ENCODE measurements at places on chromosomes 6 and 20. TPM values are rescaled to one million over a fixed set of nuclear protein-coding genes. Genes with fewer than 3 reads are reported as not detected.

- DNase-seq, result peak; percentile 84
Observed at GRCh38 chr6:27867051-27867944, 44.9 kb downstream of the OR2B2 start.

GRCh38 chr6:134173366-134173725, 120.9 kb upstream of the SLC2A12 start:
- DNase-seq, result no peak

Gene RAMACL
- 1.1 TPM for total RNA-seq

Gene KIAA1586
- total RNA-seq, result 8.2 TPM

- no peak for DNase-seq
Observed at GRCh38 chr20:16953858-16954257, 205.7 kb downstream of the OTOR start.

- peak; percentile 31 for DNase-seq
Observed at GRCh38 chr6:111918825-111919224, 45.6 kb upstream of the FYN start.

GRCh38 chr6:90149280-90149679, 147.4 kb downstream of the BACH2 start:
- no peak for DNase-seq

Gene FAM83B
- total RNA-seq, result 14.5 TPM

- no peak for DNase-seq
Observed at GRCh38 chr6:139871803-139872510, 497.5 kb upstream of the CITED2 start.

Gene GGTLC1
- 0.40 TPM for total RNA-seq

DNA sequence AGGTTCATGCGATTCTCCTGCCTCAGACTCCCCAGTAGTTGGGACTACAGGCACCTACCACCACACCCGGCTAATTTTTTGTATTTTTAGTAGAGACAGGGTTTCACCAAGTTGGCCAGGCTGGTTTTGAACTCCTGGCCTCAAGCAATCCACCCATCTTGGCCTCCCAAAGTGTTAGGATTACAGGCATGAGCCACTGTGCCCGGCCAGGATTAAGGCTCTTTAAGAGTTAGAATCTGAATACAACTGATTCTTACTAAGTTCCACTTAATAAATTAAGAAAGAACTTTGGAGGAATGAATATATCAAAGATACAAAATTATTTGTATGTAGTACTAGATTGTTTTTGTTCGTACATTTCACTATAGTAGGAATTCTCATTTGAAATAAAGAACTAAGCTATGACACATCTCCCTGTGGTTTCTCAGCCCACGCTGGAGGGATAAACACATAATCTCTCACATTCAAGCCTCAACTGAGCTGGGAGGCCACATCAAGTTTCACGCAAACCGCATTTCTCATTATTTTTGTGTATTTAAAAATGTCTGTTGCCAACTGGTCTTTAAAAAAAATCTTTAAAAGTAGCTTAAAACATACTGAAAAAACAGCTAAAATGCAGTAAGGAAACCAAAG, 34.2 kb downstream of the DTNBP1 start:
- DNase-seq, result no peak

GRCh38 chr6:13624871-13625288, 9.7 kb downstream of the NOL7 start:
- DNase-seq, result no peak

GRCh38 chr6:14428269-14428668, 310.7 kb downstream of the CD83 start:
- no peak for DNase-seq

GRCh38 chr6:3208098-3208774, 19.2 kb downstream of the TUBB2B start:
- DNase-seq, result peak; percentile 47

Gene FAXC
- 7.3 TPM for total RNA-seq

DNA sequence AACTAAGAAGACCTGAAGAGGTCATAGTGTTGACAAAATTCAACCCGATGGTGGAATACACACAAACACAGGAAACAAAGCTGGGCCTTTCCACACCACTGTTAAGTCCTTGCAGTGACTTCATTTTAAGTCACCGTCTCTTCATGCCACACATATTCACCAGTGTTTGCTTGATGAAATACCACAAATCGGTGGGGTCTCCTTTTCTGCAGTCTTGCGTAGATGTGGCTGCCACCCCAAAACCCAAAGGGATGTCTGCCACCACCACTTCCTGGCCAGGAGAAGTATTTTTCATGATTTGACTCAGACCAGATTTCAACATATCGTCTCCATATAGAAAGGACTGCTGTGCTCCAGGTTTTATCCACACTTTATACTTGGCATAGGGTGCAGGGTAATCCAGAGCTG, 11.0 kb upstream of the COL10A1 start:
- no peak for DNase-seq

- DNase-seq, result peak; percentile 35
Observed at GRCh38 chr6:13488015-13488895, 855 bp upstream of the GFOD1 start.

DNA sequence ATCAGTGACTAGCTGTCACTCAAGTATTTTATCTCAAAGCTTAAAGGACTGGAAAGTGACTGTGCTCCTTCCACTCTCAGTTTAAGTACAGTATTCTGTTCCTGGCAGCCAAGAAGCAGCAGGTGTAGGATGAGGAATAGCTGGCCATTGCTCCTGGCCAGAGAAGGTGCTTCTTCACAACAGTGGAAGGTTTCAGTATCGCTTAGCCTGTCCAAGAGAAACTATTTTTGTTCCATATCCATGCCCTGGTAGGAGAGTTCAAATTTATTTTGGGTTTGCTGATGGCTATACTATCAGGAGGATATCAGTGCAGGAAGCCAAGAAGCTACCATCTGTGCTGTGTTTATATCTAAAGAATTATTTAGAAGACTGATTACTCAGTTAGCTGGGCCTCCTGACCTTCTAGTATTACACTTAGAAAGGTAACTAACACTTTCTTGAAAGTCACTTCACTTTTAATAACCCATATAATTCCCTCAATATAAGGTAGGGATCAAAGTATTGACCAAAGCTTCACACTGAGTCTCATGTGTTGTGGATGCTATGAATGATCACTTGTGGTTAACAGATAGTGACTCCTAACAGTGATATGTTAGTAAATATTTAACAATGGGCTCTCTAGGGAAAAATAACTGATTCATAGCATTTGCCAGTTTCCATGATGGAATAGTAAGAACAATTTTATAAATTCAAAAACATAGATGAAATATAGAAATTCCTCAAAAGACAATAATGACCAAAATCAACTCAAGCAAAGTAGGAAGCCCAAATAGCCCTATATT, 99.9 kb downstream of the AIG1 start:
- no peak for DNase-seq

GRCh38 chr20:35451295-35451694, 4.1 kb upstream of the CEP250 start:
- no peak for DNase-seq

GRCh38 chr6:44621846-44622245, 234.3 kb downstream of the CDC5L start:
- no peak for DNase-seq

- DNase-seq, result no peak
Observed at GRCh38 chr6:79070206-79070825, 7.7 kb downstream of the PHIP start.

- DNase-seq, result peak; percentile 9
Observed at GRCh38 chr6:170177772-170178560, 112.9 kb downstream of the DLL1 start.

GRCh38 chr20:50551288-50551687, 41.1 kb downstream of the PTPN1 start:
- DNase-seq, result no peak

DNA sequence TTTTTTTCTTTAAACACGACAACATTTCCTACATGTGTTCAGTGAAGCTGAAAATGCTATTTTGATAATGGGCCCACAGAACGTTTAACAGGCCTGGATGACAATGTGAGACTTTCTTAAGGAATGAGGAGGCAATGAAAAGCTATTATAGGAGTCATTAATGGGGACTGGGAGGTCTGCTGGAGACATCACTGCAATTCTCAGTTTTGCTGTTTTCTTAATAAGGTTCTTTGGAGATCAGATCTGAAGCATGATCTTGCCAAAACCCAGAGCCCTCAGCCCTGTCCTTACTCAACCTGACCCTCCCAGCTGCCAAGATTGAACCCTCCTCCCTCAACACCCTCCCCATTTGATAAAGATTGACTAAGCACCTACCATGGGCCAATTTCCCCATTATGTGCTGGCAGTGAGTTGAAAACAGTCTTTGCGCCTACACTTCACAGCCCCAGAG, 353.1 kb downstream of the MAFB start:
- no peak for DNase-seq

Gene BPIFB2
- total RNA-seq, result 0.17 TPM

Gene GPR63
- 1.6 TPM for total RNA-seq

- no peak for DNase-seq
Observed at GRCh38 chr6:130847001-130847910, 20.1 kb downstream of the SMLR1 start.

DNA sequence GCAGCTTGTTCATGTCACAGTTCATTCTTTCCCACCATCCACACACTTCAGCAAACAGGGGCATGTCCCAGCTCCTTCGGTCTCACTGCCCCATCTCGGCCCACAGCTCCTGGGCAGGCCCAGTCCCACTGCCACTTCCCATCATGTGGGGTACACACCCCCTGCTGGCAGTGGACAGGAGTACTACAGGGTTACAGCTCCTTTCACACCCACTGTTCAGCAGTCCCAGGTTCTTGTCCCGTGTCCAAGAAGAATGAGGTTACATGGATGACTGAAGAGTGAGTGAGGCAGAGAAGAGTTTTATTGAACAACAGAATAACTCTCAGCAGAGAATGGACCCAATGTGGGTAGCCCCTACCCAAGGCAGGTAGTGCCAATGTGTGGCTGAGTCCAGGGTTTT, 77.8 kb upstream of the SMLR1 start:
- no peak for DNase-seq

DNA sequence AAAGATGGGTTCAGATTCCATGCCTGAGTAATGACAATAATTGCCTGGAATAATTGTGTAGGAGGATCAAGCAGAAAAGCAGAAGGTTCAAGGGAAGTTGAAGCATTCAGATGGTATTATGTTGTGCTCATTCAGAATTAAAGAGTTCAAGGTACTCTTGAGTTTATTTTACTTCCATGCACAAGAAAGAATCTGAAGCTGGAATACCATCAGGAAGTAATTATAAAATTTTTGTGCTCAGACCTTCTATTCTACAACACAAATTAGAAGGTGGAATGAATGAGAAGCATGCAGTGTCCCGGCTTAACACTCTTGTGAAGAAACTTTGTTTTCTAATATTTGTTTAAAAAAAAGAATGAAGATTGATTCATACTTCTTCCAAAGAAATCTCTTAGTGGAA, 139.4 kb upstream of the ENPP5 start:
- no peak for DNase-seq

DNA sequence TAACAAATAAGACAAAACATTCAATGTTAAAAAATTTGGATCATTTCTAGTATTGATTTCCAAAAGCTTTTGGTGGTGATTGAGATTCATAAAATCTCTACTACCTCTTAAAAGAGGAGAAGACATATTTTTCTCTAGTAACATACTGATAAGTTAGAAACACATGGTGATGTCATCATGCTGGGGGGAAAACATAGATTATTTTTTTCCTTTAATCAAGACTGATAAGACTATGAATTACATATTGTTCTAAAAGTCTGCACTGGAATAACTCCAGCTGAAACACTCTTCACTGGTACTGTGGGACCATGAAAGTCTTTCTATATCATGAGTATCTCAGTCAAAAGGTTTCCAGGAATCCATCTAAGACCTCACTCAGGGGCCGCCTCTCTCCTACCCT, 515.8 kb downstream of the PRKN start:
- no peak for DNase-seq

DNA sequence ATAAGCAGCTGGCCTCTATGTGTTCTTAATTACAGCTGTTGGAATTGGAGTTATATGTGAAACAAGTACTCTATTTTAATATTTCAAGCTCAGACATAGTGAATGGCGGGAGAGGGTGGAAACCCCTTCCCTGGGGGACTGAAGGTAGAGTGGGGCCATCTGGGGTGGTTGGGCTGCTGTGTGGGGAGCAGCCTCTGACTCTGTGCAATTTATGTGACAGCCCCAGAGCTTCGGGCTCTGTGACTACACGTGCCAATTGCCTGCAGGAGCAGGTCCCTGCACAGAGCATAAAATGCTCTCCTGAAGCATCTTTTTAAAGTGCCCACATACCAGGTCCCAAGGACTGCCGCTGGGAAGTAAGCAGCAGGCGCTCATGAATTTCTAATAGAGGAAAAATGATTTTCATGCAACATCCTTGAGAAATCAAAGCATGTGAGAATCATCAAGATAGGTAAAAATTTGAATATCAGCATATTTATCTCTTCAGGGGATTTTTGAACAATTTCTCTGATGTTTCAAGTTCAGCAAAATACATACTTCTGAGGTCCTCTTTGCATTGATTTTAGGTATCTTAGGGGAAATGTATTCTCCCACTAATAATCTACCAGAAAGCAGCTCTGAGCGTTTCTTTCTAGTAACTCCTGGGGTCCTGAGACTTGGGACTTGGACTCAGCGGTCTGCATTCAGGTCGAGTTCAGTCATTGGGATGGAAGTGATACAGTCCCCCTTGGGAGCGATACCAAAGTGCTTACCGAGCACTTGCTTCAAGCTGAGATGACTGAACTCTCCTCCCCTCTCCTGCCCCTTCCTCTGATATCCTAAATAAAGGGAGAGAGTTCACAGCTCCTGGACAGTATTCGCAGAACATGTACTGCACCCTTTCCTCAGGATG, 40.0 kb downstream of the ALDH8A1 start:
- no peak for DNase-seq

Gene CRIP3
- total RNA-seq, result 7.3 TPM

DNA sequence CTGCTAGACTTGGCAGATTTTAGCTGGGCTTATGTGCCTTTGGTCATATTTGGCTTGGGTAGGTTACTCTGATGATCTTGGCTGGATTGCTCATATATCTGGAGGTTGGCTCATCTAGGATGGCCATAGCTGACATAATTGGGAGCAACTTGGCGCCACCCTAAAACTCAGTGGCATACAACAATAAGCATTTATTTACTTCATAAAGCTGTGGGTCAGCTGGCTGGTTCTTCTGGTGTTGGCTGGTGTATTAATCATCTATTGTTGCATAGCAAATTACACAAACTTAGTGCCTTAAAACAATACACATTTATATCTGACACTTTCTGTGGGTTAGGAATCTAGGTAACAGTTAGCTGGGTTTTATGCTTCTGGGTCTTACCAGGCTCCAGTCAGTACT, 297.3 kb upstream of the JAG1 start:
- no peak for DNase-seq

Gene OR2B6
- total RNA-seq, result not detected

GRCh38 chr6:145147981-145148749, 587.2 kb downstream of the EPM2A start:
- DNase-seq, result peak; percentile 50

Gene OPN5
- total RNA-seq, result not detected

GRCh38 chr20:21225215-21225947, 77.8 kb upstream of the XRN2 start:
- DNase-seq, result no peak

GRCh38 chr20:39825950-39826349, 863.1 kb downstream of the MAFB start:
- no peak for DNase-seq

DNA sequence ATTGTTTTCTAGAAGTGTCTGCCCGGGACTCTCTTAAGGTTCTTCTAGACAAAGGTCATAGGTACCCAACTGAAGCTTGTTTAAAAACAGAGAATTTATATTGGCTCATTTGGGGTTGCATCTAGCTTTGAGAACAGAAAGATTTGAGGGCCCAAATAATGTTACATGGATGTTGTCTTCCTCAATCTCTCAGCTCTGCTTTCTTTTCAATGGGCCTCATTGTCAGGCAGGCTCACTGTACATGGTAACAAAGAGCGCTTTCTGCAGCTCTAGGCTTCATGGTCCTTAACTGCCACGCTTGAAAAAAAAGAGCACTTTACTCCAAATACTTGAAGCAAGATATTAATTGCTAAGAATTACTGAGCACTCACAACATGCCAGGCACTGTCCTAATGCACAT, 22.2 kb downstream of the NHLRC1 start:
- no peak for DNase-seq
